Small intestine (tissue), 16 donors: ENCODE measurements at places on chromosomes 6 and 20. TPM values are rescaled to one million over a fixed set of nuclear protein-coding genes. Genes with fewer than 3 reads are reported as not detected.

HLA-DQA1 gene
- 31.9 TPM for polyA plus RNA-seq

SMIM13 gene
- polyA plus RNA-seq: 4.6 TPM

TRIM15 gene
- polyA plus RNA-seq: 122 TPM

- no peaks in the 10 kb centered on the region for H3K27me3 ChIP-seq
- no peak overlapping the region for H3K4me3 ChIP-seq
- H3K27ac ChIP-seq: no peak overlapping the region
- no peaks in the 10 kb centered on the region for H3K36me3 ChIP-seq
- no peak for DNase-seq
Measured at GRCh38 chr6:98487612-98488011, 346.8 kb upstream of the POU3F2 start.

DNA sequence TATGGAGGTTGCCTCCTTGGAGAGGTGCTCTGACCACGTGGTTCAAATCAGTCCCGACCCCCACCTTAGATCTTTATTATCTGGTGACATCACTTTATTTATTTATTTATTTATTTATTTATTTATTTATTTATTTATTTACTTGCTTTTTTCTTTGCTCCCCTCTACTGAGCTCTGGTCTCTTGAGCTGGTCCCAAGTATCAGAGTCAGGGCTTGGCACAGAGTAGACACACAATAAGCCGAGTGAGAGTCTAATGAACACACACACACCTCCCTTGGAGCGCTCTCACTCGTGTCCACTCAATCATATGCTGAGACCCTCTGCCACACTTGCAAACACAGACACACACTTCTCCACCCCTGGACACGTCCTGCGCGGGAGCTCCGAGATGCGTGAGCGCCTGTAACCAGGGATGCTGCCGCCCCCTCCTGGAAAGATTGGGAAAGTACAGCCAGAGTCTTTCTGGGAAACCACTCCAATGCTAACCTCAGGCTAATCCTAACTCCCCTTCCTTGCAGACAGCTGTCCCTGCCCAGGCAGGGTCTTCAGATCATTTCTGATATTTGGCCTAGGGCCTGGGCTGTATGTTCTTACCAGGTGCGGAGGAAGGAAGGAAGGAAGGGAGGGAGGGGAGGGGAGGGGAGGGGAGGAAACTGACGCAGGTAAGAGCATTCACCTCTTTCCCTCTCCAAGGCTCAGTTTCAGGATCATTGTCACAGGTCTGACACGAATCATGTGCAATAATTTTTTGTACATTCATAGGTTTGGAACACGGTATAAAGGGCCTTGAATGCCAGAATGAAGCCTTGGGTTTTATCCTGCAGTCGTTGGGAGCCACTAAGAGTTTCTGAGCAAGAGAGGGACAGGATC, 70.9 kb downstream of the STK35 start:
- H3K4me1 ChIP-seq: no peaks in the 10 kb centered on the region
- no peaks in the 10 kb centered on the region for H3K27me3 ChIP-seq
- H3K27ac ChIP-seq: no peak overlapping the region
- peak; percentile 73 for DNase-seq

DNA sequence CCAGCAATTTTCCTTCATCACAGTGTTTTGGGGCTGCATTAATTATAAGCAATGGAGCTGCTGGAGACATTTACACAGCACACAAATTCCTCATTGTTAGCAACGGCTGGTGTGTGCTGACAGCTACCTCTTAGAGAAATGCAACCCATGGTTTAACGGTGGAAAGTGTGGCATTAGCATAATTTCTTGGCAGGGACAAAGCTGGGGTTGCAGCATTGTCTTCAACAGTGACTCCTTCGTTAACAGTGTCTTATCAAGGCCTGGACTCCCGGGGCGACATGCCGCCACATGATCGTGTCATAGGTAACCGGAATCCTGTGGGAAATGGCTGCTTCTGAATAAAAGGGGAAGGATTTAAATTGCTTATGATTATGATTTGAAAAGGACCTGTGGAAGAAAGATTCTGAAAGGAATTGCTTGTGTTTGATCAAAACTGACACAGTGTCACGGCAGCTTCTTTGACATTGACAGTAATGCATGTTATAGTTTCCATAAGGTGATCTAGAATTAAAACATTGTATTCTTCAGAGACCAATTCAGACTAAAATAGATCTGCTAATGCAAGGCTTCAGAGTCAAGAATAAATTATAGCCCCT, 128.0 kb downstream of the UST start:
- H3K4me3 ChIP-seq: no peak overlapping the region
- H3K27ac ChIP-seq: no peak overlapping the region
- H3K4me1 ChIP-seq: no peaks in the 10 kb centered on the region
- no peaks in the 10 kb centered on the region for H3K27me3 ChIP-seq
- no peak for DNase-seq
- H3K36me3 ChIP-seq: no peaks in the 10 kb centered on the region

DNA sequence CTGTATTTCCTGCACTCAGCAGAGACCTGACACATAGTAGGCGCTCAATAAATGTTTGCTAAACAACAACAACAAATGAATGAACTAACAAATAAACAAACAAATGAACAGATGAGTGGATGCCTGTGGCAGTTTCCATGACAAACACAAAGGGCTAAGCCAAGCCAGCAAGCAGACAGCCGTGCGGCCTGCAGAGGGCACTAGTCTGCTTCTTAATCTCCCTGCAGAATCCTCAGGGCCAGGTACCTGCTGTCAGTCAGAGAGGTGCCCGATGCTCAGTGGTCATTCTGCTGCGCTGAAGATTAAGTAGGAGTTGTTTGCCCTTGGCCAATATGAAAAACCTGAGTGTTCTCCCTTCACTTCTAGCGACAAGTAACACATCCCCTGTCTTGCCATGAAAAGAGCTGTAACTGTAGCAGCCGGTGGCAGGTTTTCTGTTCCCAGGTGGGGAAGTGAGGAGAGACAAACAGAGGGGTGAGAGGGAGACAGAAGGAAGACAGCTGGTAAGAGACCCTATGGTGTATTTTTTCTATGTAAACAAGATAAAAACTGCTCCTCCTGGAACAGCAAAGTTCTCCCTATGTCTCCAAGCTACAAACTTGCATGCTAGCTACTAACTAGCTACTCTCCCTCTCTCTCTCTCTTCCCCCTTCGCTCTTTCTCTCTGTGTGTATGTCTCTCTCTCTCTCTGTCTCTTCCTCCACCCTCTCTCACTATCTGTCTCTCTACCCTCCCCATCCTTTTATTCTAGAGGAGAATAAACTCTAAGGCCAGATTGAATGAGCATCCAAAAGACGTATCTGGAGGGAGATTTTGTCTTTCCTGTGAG, at the start of gene MC3R:
MC3R (plus strand) TSS at position 779 of the 829 bp plus-strand sequence. CDS start 112 bp downstream, outside the sequence.
- no peaks in the 10 kb centered on the region for H3K4me1 ChIP-seq
- H3K27ac ChIP-seq: no peak within 1 kb of the TSS
- DNase-seq: peak; percentile 23

GRCh38 chr6:139448998-139449610, 74.7 kb upstream of the CITED2 start:
- no peak overlapping the region for H3K4me3 ChIP-seq
- H3K4me1 ChIP-seq: no peaks in the 10 kb centered on the region
- H3K27ac ChIP-seq: no peak overlapping the region
- no peaks in the 10 kb centered on the region for H3K27me3 ChIP-seq
- no peaks in the 10 kb centered on the region for H3K36me3 ChIP-seq

- DNase-seq: no peak
- no peaks in the 10 kb centered on the region for H3K27me3 ChIP-seq
- H3K4me1 ChIP-seq: peaks cover 2% of the 10 kb centered on the region
Measured at GRCh38 chr20:10448270-10449156, 13.4 kb downstream of the SLX4IP start.

DNA sequence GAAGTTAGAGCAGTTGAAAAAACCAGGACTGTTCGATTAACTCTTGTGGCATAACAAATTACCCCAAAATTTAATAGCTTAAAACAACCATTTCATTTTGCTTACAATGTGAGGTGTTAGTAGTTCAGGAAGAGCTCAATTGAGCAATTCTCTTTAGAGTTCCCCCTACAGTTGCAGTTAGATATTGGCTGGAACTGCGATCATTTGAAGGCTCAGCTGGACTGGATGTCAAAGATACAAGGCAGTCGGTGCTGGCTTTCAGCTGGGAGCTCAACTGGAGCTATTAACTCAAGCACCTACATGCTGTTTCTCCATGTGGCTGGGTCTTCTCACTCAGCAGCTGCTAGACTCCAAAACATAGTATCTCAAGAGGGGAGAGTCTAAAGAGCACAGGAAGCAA, 96.0 kb upstream of the LOC128125822 start:
- H3K4me3 ChIP-seq: no peak overlapping the region
- no peaks in the 10 kb centered on the region for H3K36me3 ChIP-seq
- DNase-seq: no peak
- H3K4me1 ChIP-seq: no peaks in the 10 kb centered on the region

- H3K36me3 ChIP-seq: no peaks in the 10 kb centered on the region
- H3K27me3 ChIP-seq: no peaks in the 10 kb centered on the region
- H3K27ac ChIP-seq: peak overlapping the region; percentile 71
- no peak for DNase-seq
- H3K4me3 ChIP-seq: no peak overlapping the region
Measured at GRCh38 chr6:158041370-158041769, 59.7 kb downstream of the SYNJ2 start.

- no peaks in the 10 kb centered on the region for H3K27me3 ChIP-seq
- H3K27ac ChIP-seq: no peak overlapping the region
- H3K4me3 ChIP-seq: no peak overlapping the region
- peaks cover 11% of the 10 kb centered on the region for H3K4me1 ChIP-seq
- H3K36me3 ChIP-seq: no peaks in the 10 kb centered on the region
Measured at GRCh38 chr6:11224966-11225463, 7.5 kb downstream of the NEDD9 start.

DNA sequence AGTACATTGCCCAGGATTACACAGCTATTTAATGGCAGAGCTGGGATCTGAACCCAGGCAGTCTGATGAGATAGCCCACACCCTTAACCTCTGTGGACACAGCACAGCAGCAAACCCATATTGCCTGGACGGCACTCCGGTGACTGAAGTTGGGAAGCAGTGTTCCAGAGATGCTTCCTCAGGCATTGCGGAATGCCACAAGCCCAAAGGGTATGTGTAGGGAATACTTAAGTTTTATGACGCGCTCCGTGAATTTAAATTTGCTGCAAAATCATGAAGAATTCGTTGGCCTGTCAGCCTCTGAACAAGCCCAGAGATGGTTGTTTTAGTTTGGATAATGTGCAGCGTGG, 46.4 kb downstream of the PSMG4 start:
- no peak overlapping the region for H3K27ac ChIP-seq
- no peak for DNase-seq
- no peaks in the 10 kb centered on the region for H3K27me3 ChIP-seq
- no peak overlapping the region for H3K4me3 ChIP-seq
- H3K36me3 ChIP-seq: peaks cover 49% of the 10 kb centered on the region

- H3K4me1 ChIP-seq: no peaks in the 10 kb centered on the region
- no peaks in the 10 kb centered on the region for H3K36me3 ChIP-seq
- no peak overlapping the region for H3K27ac ChIP-seq
- DNase-seq: peak; percentile 9
Measured at GRCh38 chr6:69732640-69733039, 64.2 kb downstream of the LMBRD1 start.

GRCh38 chr6:167153521-167153959, 4.2 kb downstream of the GPR31 start:
- H3K36me3 ChIP-seq: no peaks in the 10 kb centered on the region
- H3K27me3 ChIP-seq: no peaks in the 10 kb centered on the region
- DNase-seq: no peak
- H3K4me1 ChIP-seq: no peaks in the 10 kb centered on the region
- H3K27ac ChIP-seq: peak overlapping the region; percentile 40

DNA sequence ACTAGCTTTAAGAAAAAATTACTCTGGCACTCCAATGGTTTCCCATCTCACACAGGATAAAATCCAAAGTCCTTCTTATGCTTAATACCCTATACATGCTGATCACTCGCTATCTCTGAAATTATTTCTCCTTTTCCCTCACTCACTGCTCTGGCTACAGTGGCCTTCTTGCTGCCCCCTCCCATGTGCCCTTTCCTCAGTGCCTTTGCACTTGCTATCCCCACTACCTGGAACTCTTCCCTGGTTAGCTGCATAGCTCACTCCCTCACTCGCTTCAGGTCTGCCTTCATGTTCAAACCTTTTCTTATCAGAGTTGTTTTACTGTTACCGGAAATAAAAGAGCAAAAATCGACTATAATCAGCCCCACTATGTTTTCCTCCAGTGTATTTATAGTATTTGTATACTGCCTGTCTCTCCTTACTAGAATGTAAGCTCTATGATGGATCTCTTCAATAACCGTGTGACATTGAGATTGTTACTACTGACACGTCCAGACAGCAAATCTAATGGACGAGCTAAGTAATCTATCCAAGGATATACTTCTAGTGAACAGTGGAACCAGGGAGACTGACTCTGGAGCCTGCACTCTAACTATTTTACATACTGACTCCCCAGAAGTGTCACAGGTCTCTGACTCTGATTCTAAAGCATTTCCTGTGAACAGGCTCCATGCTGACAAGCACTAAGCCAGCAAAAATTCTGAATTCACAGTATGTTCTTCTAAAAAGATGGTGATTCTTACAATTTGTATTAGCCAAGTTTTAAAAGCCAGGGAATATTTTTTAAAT, 25.1 kb downstream of the FKBP5 start:
- H3K4me3 ChIP-seq: no peak overlapping the region
- no peaks in the 10 kb centered on the region for H3K4me1 ChIP-seq
- H3K36me3 ChIP-seq: no peaks in the 10 kb centered on the region
- no peaks in the 10 kb centered on the region for H3K27me3 ChIP-seq
- no peak for DNase-seq

- no peaks in the 10 kb centered on the region for H3K36me3 ChIP-seq
- DNase-seq: no peak
- H3K4me3 ChIP-seq: no peak overlapping the region
- H3K27me3 ChIP-seq: no peaks in the 10 kb centered on the region
- H3K27ac ChIP-seq: no peak overlapping the region
Measured at GRCh38 chr6:79762370-79762769, 131.2 kb downstream of the SH3BGRL2 start.

DNA sequence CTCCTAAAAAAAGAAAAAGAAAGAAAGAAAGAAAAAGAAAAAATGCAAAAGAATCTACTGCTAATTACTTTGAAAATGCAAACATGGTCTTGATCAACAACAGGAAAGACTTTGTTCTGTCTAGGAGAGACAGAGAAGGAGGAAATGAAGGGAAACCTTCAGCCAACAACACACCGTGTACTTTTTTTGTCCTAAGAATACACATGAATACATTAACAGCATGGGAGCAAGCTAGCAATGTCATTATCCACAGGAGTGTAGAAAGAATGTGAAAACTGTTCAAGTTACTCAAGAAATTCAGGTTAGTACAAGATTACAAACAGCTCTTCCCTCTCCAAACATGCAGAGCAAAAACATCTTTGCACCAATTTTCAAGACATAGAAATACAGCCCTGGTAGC, 326.3 kb downstream of the UBE3D start:
- no peak for DNase-seq
- H3K27ac ChIP-seq: no peak overlapping the region
- no peaks in the 10 kb centered on the region for H3K4me1 ChIP-seq
- no peaks in the 10 kb centered on the region for H3K27me3 ChIP-seq
